ENCODE measurements at places on chromosomes 11 and 22.

GRCh38 chr11:122646549-122647340 lies 8.8 kb upstream of the UBASH3B start:
- DNase-seq = no peak

- peak; percentile 14 for DNase-seq
Measured at GRCh38 chr22:42202669-42203068, 67.8 kb downstream of the TCF20 start.

- no peak for DNase-seq
Measured at GRCh38 chr11:78330361-78330760, 87.3 kb downstream of the GAB2 start.

- no peak for DNase-seq
Measured at GRCh38 chr11:81026032-81026431, 1585.2 kb upstream of the TENM4 start.

DNA sequence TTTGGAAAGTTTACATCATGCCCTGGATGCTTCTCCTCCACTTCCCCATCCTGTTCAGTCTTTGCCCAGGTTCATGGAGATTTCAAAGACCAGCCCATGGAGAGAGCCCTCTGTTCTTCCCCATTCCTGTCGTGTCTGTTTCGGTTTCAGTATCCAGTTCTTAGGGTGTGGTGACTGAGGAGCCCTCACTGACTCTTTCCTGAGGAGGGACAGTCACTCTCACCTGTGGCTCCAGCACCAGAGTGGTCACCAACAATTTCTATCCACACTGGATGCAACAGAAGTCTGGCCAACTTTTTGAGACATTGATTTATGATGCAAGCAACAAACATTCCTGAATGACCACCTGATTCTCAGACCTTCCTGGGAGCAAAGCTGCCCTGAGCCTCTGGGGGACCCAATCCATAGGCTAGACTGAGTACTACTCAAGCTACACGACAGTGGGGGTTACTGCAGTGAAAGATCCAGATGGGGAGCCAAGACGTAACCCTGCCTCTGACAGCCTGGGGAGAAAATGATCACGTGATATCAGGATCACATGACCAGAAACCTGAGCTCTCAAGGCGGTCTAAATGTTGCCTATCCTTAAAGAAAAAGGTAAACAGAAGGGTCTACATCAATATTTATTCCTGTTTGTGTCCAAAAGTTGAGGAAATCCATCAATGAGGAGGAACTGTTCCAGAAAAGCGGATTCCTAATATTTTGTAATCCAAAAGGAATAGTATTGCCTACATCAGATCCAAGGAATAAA lies 76.2 kb upstream of the VPREB1 start:
- DNase-seq = peak; percentile 21

- no peak for DNase-seq
Measured at GRCh38 chr11:10728154-10728553, 22.9 kb upstream of the CTR9 start.

DNA sequence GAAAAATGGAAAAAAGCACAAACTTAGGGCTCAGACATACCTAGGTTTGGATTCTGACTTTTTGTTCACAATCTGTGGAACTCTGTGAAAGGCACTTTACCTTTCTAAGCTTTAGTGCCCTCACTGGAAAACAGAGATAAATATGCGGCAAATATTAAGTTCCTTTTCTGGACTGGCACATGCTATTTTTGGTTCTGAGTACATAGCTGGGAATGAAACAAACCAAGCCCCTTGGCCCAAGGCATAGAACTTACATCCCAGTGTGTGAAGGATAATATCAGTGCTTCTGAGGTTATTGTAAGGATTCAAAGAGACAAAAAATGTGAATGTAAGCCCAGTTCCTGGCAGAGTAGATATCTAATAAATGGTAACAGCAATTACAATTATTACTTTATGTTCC lies 227.5 kb downstream of the ADAMTS15 start:
- DNase-seq = no peak

DNA sequence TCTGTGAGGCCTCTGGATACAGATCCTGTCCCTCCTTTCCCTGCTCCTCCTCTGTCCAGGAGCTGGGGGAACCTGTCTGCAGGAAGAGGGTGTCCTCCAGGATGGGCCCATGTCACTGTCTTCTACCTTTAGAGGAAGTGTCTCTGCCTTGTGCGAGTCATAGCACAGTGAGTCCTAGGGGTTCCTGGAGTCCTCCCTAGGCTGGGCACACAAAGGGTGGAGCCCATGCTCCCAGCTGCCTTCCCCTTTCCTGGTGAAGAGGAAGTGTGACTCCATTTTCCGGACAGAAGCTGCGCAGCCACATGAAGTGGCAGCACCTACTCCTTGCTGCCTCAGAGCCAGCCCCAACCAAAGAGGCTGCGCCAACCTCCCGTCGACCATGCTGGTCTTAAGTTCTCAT lies 112.2 kb downstream of the CTTN start:
- no peak for DNase-seq

- no peak for DNase-seq
Measured at GRCh38 chr22:46575911-46576555, 38.6 kb upstream of the CELSR1 start.

DNA sequence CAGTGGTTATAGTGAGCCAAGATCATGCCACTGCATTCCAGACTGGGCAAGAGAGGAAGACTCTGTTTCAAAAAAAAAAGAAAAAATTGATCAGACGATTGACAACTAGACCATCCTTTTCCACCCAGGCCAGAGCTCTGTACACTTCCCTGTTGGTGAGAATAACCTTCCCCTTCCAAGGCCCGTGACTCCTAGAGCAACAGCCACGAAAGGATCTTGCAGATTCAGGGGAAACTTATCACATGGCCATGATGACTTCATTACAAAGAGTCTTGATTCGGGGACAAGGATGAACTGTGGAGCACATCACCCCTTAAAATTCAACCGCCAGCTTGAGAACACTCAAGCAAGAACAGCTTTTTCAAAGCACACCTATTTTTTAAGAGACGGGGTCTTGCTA lies 10.3 kb downstream of the CD5 start:
- no peak for DNase-seq

GRCh38 chr11:65583589-65583988 lies 7.7 kb downstream of the EHBP1L1 start:
- DNase-seq = no peak

DNA sequence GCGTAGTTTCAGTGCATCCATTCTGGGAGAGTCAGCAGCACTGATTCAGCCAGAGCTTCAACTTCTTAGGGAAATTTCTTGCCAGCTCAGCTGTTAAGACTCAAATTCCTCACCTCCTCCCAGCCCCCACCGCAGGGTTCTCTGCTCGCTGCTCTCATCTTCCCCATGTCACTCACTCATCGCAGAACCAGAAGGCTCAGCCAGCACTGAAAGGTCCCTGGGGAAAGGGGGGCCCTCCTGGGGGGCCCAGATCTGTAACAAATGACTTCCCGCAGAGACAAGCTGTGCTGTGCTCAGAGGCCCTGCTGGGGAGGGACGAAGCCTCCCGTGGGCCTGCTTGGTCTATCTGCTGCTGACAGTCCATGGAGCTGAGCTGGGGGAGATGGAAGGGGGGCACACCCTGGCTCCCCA lies 220.6 kb downstream of the NTM start:
- no peak for DNase-seq

DNA sequence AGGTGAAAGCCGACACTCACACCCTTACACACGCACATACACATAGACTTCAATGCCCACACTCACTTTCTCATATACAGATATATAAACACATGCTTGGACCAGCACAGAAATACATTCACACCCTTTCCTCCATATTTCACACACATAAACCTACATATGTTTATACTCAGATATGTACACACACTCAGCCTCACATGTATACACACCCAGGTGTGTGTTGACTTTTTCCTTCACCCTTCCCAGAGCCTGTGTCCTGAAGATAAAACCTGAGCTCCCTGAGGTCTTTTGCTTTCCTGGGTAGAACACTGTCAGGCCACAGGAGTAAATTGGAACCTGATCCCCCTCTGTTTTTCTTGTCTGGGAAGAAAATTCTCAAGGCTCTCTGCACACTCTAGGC lies 62.8 kb downstream of the INSC start:
- no peak for DNase-seq

- DNase-seq = no peak
Measured at GRCh38 chr11:45303316-45303715, 17.2 kb upstream of the SYT13 start.

GRCh38 chr11:26983645-26984044 lies 10.3 kb upstream of the FIBIN start:
- DNase-seq = no peak

DNA sequence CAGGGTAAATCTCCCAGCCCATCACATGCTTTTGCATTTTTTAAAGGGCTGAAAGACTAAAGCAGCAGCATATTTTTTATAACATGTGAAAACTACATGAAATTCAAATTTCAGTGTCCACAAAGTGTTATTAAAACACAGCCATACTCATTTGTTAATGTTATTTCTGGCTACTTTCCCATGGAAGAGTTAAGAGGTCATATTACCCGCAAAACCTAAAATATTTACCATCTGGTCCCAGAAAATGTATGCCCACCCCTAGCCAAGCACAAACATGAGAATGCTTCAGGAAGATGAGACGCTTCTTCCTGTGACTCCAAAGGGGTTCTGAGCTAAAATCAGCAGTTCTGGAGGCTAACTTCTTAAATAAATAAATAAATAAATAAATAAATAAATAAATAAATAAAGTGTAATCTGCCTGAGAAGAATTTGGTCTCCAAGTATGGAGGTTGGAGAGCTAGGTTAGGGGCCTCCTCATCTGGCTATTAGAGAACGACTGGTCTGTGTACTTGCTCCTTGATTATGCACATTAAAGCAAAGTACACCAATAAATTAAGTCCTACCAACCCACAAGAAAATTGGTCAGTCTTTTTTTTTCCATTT lies 9.7 kb downstream of the IMMP1L start:
- no peak for DNase-seq

GRCh38 chr11:12667646-12668045 lies 6.6 kb upstream of the TEAD1 start:
- no peak for DNase-seq

DNA sequence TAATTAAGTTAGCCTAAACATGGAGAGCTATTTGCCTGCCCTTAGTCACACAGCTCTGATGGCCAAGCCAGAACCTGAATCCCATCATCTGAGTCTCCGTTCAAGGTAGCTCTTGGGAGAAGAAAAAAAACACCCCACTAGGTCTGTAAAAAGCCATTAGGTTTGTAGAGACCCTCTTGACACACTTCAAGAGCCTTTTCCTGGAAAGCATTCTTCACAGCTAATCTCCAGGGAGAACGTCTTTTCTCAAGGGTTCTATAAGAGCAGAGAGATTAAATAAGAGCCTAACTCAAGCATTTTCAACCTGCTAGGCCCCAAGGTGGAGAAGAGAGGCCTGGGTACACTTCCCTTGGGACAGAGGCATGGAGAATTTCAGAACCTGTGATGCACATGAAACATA lies 61.6 kb upstream of the NAV2 start:
- no peak for DNase-seq

- no peak for DNase-seq
Measured at GRCh38 chr11:2251138-2251537, 19.2 kb downstream of the ASCL2 start.

GRCh38 chr22:27168681-27169080 lies 511.3 kb downstream of the MIAT start:
- no peak for DNase-seq

DNA sequence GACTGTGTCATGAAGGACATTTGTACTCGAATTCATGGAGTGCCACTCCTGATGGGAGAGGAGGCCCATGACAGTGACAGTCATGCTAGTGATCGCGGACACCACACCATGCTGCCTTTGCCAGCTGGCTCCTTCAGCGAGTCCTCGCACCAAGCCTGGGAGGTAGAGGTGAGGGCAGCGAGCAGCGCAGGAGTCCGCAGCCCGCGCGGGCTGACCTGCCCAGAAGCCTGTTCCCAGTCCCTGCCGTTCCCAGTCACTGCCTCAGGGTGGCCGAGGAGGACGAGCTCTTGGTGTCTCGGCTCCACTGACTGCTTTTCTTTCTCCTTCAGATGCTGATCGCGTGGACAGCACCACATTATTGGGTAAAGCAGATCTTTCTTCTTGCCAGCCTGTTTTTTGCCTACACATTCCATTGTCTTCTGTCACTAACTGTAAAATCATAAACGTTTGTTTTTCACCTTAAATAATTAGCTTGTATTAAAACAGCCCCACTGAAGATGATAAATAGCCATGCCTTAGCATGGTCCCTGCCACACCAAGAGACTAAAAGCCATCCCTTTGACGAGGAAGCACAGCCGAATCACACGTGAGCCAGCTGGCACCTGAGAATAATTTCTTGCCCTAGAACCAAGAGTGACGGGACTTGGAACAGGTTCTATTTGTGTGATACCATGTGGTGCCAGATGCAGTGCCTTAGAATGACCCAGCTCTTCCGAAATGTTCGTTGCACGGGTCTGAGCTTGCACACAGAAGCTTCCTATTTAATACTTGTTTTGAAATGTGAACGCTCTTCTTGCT lies 25.5 kb downstream of the FAM118A start:
- DNase-seq = no peak

DNA sequence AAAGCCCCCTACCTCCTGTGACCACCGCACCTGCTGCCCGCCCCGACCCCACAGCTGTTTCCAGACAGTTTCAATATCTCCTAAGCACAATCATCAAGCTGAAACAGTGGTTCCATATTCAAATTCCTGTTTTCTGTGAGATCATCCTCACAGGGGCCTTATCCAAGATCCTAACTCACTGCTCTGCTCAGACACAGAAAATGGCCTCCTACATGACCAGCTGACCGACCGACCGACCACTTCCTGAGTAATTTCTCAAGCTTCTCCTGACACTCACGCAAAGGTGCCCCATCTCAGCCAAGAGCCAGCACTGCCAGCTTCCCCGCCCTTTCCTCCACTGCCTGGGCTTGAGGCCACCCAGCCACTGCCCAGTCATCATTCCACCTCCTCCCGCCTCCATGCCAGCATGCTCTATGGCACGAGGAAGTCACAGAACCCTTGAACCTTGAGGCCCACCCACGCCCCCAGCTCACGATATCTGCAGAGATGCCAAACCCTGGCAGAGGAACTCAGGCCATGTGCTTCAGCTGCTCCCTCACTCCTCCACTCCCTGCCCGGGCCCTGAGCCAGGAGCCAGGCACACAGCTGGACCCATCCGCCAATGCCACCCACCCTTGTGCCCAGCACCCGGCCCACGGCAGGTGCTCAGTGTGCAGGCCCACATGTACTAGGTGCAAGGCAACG lies 14.0 kb downstream of the KIAA0930 start:
- DNase-seq = peak; percentile 97

DNA sequence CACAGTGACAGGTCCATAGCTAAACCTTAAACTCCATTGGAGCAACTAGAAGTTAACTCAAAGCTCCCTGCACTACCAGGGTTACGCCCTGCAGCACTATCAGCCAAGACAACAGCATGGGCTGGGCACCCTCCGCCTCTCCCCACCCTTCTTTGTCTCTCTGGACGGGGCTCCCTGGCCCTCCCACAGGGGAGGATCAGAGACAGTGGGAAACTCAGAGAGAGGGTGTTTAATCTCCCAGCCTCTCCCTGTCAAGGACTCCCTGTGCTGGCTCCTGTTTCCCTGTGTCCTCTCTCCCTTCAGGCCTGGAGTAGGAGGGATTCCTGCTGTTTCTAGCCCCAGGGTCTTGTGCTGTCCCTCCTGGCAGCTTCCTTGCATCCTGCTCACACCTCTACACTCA lies 56.9 kb upstream of the CSNK2A3 start:
- DNase-seq = no peak
